Epithelial cell of alveolus of lung (primary cell): ENCODE measurements at places on chromosomes 2 and 18. TPM values are rescaled to one million over a fixed set of nuclear protein-coding genes. Genes with fewer than 3 reads are reported as not detected.

The TMEM198 gene
- 0.78 and 9.2 TPM in 2 replicates for total RNA-seq

The BMP10 gene
- total RNA-seq = not detected in 2 replicates

The ADRA2B gene
- total RNA-seq = not detected in 2 replicates

The ST8SIA3 gene
- total RNA-seq = not detected in 2 replicates

The SOX11 gene
- total RNA-seq = 9.6 and 21.8 TPM in 2 replicates

The LHCGR gene
- total RNA-seq = 0.39 TPM in 1 of 2 replicates, not detected in the other

The SERPINB4 gene
- total RNA-seq = 0.64 TPM in 1 of 2 replicates, not detected in the other

The KRCC1 gene
- 15.6 and 20.7 TPM in 2 replicates for total RNA-seq

The RAMP1 gene
- 21.7 and 43.8 TPM in 2 replicates for total RNA-seq
